ENCODE measurements at places on chromosomes 11 and 22.

DNA sequence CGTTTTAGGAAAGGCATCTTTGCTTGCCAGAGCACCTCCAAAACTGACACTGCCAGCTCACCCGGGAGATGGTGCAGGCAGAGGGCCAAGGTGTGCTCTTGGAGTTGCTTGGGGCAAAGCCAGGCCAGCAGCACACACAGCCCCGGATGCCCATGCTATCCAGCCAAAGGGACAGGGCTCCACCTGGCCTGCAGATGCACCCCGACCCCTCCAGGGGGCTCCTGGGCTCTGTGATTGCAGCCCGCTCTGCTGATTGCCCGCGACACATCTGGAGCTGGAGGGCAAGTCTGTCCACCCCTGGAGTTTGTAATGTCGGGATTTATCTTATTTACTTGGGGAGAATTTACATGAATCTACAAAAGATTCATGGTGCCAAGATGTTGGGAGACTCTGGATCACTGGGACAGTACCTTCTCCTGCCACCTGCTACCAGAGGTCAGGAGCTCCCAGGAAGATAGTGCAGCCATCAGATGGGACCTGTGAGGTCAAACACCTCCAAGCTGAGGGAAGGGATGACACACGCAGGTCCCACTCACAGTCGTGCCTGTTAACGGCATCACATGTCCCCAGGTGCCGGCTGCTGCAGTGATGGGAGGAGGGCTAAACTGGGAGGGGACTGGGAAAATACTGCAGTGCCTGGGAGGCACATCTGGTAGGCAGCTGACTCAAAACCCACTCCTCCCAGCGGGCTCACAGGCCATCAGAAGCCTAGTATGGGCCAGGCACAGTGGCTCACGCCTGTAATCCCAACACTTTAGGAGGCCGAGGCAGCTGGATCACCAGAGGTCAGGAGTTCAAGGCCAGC is 17.2 kb downstream of the CBX7 start:
- DNase-seq, result no peak

DNA sequence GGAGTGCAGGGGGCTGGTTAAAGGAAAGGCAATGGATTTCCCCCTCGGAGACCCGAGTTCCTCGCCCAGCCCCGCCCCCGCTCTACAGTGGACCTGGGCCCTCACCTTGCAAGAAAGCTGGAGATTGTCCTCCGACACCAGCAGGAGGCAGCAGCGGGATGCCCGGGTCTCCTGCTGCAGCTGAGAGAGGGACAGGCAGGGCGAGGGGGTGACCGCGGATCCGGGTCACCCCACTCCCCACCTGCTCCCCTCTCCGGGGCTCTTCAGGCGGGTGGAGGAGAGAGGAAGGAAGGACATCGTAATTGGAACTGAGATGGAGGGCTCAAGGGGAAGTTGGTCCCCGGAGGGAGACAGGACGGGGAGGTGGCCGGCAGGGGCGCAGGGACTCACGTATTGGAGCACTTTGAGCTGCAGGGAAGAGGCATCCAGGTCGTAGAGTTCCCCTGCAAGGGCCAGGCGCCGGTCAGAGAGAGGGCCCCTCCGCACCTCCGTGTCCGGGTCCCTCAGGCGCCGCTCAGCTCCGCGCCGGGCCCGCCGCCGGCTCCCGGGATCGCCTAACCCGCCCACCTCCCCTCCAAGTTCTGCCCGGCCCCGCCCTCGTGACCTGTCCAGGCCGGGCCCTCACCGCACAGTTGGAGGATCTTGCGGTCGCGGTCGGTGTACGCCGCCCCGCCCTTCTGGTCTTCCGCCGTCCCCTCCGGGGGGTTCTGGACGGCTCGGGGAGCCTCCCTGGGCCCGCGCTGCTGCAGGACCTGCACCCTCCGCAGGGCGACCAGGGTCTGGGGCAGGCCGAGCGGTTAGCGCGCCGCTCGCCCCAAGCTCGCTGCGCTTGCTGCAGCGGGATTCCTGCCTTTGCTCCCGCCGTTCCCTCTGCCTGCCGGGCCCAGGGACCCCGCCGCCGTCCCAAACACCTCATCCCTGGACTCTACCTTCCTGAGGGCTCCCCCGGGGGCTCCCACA is 84.1 kb downstream of the PDE2A start:
- no peak for DNase-seq

- no peak for DNase-seq
These were observed 3.3 kb upstream of the CTR9 start for GRCh38 chr11:10747733-10748132.

DNA sequence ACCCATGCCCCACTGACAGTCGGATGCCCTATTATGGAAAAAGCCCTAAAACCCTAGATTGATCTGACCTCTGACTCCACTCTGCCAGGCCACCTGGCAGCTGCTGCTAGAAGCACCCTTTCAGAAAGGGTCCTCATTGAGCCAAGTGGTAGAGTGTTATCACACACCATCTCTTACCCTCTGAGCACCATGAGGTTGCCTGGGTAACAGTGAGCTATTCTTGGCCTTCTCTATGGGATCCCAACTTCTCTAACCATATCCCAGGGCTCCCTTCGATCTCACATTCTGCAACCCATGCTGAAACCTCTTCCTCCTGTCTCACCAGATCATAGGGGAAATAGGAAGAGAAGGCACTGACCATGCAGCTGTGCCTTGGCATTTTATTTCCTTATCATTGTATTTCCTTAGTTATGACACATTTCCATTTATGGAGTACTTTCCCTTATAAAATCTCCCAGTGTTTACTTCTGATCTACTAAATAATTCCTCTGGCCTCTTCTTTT is 52.7 kb downstream of the MPPED2 start:
- no peak for DNase-seq

- DNase-seq, result no peak
These were observed 28.8 kb downstream of the CSTF3 start for GRCh38 chr11:33132510-33132909.

GRCh38 chr11:71420455-71421241 is 27.5 kb downstream of the DHCR7 start:
- no peak for DNase-seq

- DNase-seq, result peak; percentile 73
These were observed 52.4 kb downstream of the CHRDL2 start for GRCh38 chr11:74678591-74679512.
